ENCODE measurements at places on chromosomes 3 and 15.

GRCh38 chr3:13498354-13499060 is 18.4 kb downstream of the HDAC11 start:
- no peak for DNase-seq
- H3K36me3 ChIP-seq = no peaks in the 10 kb centered on the region

DNA sequence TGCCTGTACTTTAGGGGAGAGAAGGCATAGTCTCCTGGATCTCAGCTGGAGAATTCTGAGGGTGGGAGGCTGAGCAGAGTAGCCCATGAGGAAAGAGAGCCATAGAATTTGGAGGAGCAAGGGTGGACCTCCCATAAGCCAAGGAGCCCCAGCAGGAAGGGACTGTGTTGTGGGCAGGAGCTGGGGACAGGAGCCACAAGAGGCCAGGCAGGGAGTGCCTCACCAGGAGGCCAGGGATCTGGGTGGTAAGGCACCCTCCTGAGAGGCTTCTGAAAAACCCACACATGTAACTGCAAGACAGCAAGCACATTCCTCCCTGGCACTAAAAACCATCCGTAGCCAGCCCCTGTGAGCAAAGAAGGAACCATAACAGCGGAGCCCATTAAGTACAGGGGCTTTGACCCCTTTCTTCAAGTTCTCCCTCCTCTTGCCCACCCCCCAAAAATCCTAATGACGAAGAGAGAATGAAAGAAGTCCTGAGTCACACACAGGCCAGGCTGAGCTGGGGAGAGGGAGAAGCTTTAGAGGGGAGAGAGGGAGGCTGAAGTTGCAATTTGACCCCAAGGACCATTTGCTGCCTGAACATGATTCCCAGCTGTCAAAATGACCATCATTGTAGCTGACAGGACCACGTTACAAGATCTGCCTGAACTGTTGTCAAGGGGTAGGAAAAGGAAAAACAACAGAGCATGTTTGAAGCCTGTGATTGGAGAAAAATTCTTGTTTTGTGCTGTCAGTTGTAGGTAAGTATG is 82.6 kb downstream of the TRIM42 start:
- no peak overlapping the region for H3K4me3 ChIP-seq
- H3K36me3 ChIP-seq = no peaks in the 10 kb centered on the region
- H3K27me3 ChIP-seq = peaks cover 3% of the 10 kb centered on the region
- H3K4me1 ChIP-seq = no peaks in the 10 kb centered on the region
- no peak for DNase-seq

GRCh38 chr15:98113327-98113726 is 152.8 kb downstream of the ARRDC4 start:
- no peak overlapping the region for H3K27ac ChIP-seq
- no peak overlapping the region for H3K4me3 ChIP-seq
- DNase-seq = no peak
- no peaks in the 10 kb centered on the region for H3K36me3 ChIP-seq

DNA sequence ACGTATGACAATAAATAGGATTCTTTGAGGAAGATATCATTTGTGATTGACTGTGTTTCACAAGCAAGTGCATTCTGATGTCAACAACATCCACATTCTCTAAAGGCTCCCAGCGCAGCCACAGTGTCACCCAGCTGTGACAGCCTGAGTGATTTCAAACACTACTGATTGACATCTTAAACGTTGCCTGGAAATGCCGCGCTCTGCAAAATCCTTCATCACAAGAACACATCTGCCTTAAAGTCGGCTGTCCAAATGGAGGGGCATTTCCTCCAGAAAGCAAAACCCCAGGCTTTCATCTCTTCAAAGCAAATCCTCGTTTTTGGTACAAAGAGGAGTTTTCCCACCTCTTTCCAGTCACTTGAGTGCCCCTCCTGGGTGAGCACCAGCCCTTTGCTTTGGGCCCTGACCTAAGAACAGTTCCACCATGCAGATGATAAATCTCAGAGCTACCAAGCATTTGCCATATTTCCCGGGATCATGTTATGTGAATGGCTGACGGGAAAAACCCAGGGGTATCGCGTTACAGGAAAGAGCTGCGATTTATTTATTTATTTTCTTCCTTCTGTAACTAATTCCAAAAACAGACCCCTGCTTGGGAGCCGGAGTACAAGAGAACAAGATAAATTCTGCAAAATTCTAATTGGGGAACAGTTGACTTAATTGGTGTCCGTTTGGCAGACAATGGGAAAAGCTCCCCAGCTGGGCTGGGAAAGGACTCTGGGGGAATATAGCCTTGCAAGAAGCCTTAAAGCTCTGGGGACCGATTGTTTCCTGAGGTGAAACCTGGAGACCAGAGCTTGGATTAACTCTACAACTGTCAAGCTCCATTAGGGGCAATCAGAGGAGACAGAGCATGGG is 703.8 kb upstream of the NR2F2 start:
- H3K4me3 ChIP-seq = no peak overlapping the region
- no peaks in the 10 kb centered on the region for H3K36me3 ChIP-seq
- H3K27me3 ChIP-seq = no peaks in the 10 kb centered on the region
- H3K27ac ChIP-seq = no peak overlapping the region

DNA sequence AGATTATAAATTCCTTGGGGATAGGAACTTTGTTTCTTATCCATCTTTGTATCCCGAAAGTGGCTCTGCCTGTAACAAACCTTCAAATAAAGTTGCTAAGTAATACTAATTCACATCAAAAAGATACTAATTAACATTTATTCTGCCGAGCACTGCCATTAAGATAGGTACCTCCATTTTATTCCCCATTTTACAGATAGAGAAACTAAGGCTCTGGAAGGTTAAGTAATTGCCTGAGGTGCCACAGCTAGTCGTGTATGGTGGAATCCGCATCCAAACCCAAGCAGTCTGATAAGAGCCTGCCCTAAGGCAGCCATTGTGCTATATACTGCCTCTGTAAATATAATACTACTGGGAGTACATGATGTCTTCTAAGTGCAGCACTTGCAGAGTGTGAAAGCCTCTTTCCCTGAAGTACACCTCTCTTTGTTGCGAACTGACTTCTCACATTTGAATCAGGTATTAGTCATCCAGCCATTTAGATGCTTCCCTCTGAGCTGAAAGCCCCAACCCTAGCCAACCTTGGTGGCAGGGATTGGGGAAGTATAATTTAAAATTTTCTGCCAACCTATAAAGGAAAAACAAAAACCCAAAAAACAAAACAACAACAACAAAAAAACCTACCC is 78.5 kb upstream of the CHD2 start:
- H3K4me3 ChIP-seq = no peak overlapping the region
- DNase-seq = peak; percentile 63
- no peak overlapping the region for H3K27ac ChIP-seq

GRCh38 chr3:55156851-55157650 is 229.2 kb upstream of the LRTM1 start:
- DNase-seq = no peak
- H3K4me3 ChIP-seq = no peak overlapping the region
- H3K27ac ChIP-seq = peak overlapping the region; percentile 99

DNA sequence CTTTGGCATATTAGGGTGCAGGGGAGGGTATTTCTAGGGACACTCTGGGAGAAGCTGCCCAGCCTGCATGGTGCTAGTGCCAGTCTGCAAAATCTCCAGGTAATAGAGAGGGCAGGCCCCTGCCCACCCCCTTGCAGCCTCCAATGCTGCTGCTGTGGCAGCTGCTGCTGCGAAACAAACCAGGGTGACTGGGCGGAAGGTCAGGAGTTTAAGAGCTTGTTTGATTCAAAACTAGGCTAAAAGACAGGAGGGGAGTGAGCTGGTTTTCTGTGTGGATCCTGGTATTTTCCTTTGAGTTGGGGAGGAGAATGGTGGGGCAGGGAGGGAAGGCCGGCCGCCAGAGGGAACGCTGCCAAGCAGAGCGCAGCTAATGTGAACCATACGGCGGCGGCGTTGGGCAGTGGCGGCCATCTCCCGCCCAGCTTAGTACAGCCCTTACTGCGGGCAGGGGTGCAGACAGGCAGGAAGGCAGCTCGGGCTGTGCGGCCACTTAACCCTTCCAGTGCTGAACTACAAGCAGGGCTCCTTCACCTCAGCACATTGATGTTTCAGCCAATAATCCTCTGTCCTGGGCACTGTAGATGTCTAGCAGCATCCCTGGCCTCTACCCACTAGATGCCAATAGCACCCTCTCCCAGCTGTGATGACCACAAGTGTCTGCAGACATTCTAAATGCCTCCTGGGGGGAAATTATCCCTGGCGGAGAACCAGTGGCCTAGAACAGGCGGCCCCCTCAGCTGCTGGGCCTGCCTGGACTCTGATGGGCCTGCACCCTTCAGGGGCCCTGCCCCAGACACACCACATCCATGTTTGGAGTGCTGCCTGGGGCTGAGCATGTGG is 125.7 kb downstream of the EEFSEC start:
- H3K27me3 ChIP-seq = no peaks in the 10 kb centered on the region
- peaks cover 56% of the 10 kb centered on the region for H3K4me1 ChIP-seq
- DNase-seq = peak; percentile 83
- no peak overlapping the region for H3K27ac ChIP-seq
- no peaks in the 10 kb centered on the region for H3K36me3 ChIP-seq

GRCh38 chr3:47441796-47442551 is 33.8 kb downstream of the SCAP start:
- peaks cover 7% of the 10 kb centered on the region for H3K4me1 ChIP-seq
- no peaks in the 10 kb centered on the region for H3K36me3 ChIP-seq
- H3K27ac ChIP-seq = no peak overlapping the region
- DNase-seq = no peak

DNA sequence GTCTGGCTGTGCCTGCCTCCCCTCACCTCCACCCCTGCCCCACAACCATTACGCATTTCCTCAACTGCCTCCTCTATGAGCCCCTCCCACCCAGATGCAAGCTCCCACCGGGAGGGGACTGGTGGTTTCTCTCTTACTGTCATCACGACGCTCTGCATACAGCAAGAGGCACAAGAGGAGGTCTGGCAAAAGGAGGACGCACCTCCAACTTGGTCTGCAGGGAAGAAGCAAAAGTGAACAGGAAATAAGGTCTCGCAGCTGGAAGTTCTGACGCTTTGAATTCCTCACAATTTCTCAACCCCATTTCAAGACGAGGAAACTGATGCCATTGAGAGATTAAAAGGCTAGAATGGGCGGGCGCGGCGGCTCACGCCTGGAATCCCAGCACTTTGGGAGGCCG is 42.3 kb upstream of the MUC4 start:
- H3K4me1 ChIP-seq = no peaks in the 10 kb centered on the region
- H3K27ac ChIP-seq = no peak overlapping the region
- no peak for DNase-seq
- H3K27me3 ChIP-seq = no peaks in the 10 kb centered on the region
- H3K4me3 ChIP-seq = no peak overlapping the region

- H3K4me3 ChIP-seq = no peak overlapping the region
- H3K27ac ChIP-seq = no peak overlapping the region
- H3K27me3 ChIP-seq = no peaks in the 10 kb centered on the region
- peaks cover 13% of the 10 kb centered on the region for H3K36me3 ChIP-seq
These were observed 35.2 kb downstream of the DNASE1L3 start for GRCh38 chr3:58175437-58176184.

- H3K36me3 ChIP-seq = no peaks in the 10 kb centered on the region
- H3K27ac ChIP-seq = no peak overlapping the region
- no peaks in the 10 kb centered on the region for H3K4me1 ChIP-seq
- H3K27me3 ChIP-seq = no peaks in the 10 kb centered on the region
- no peak for DNase-seq
- H3K4me3 ChIP-seq = no peak overlapping the region
These were observed 9.3 kb downstream of the MAGI1 start for GRCh38 chr3:66029443-66029842.

DNA sequence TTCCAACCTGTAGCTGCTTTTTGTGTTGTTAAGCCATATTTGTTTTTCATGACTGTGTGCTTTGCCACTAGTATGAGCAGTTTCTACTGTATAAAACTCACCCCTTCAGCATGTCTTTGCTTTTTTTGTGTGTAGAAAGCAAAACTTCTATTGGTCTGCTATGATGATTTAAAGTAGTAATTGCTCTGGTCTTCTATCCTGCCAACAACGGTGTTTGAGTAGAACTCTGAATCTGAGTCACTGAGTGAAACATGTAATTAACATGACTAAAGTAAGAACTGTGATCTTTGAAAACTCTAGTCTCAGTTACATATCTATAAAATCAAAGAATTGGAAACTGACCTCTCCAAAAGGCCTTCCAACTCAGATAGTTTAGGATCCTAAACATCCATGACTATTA is 133.6 kb downstream of the TPRG1 start:
- no peak overlapping the region for H3K4me3 ChIP-seq
- no peak for DNase-seq
- H3K27me3 ChIP-seq = peaks cover 3% of the 10 kb centered on the region

DNA sequence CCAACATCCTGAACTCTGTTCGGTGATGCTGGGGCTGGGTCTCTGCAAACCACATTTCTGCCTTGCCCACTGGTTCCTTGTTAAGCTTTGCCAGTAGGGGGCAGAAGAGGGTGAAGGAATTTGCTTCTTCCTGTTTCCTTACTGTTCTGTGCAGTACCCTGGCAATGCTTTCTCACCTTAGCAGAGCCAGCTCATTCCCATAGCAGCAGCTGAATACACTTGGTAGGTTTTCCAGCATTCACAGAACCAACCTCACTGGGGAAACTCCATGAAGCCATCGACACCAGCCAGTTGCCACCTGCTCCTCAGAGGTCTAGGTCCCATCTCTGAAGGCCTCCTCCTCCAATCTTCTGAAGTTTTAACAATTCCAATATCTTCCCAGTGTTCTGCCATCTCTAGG is 308.4 kb downstream of the PDCD6IP start:
- H3K4me3 ChIP-seq = no peak overlapping the region
- H3K4me1 ChIP-seq = no peaks in the 10 kb centered on the region
- no peaks in the 10 kb centered on the region for H3K36me3 ChIP-seq
- no peak overlapping the region for H3K27ac ChIP-seq
- H3K27me3 ChIP-seq = no peaks in the 10 kb centered on the region
- no peak for DNase-seq

DNA sequence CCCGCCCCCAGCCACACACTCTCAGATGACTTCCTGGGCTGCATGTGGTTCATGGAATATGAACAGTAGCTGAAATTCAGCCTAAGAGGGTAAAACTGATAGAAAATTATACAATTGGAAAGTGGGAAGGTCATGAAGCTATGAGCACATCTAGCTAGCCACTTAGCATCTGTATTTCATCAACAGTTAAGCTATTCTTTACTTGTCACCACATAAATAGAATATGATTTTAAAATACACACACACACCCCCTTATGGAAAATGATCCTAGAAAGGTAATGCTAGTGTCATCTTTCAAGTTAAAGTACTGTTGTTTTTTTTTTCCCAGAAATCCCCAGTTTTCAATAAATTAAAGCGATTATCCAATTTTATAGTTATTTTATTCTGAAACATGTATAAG is 3.6 kb downstream of the MAP4 start:
- no peaks in the 10 kb centered on the region for H3K36me3 ChIP-seq
- peaks cover 36% of the 10 kb centered on the region for H3K4me1 ChIP-seq
- DNase-seq = no peak
- H3K27ac ChIP-seq = peak overlapping the region; percentile 56
- no peaks in the 10 kb centered on the region for H3K27me3 ChIP-seq

- H3K4me1 ChIP-seq = peaks cover 11% of the 10 kb centered on the region
- H3K36me3 ChIP-seq = no peaks in the 10 kb centered on the region
- no peak for DNase-seq
- no peak within 1 kb of the TSS for H3K27ac ChIP-seq
- H3K27me3 ChIP-seq = peaks cover 49% of the 10 kb centered on the region
These were observed at the start of gene MYRIP for GRCh38 chr3:39809181-39809994. MYRIP (plus strand) TSS chr3:39809609; CDS start chr3:39900817, 91,208 bp downstream.

- no peak overlapping the region for H3K4me3 ChIP-seq
- no peaks in the 10 kb centered on the region for H3K4me1 ChIP-seq
- H3K27ac ChIP-seq = no peak overlapping the region
- DNase-seq = no peak
- no peaks in the 10 kb centered on the region for H3K27me3 ChIP-seq
These were observed 36.7 kb downstream of the TIPARP start for GRCh38 chr3:156711113-156711512.

- H3K4me1 ChIP-seq = no peaks in the 10 kb centered on the region
- H3K27ac ChIP-seq = no peak overlapping the region
- DNase-seq = no peak
- H3K36me3 ChIP-seq = no peaks in the 10 kb centered on the region
- H3K4me3 ChIP-seq = no peak overlapping the region
These were observed 13.7 kb downstream of the IQCH start for GRCh38 chr15:67267951-67268941.

Measured in astrocyte (in vitro differentiated cells and primary cell).